Suppressor macrophage treated with lipopolysaccharide for 4 hours (primary cell): ENCODE measurements at places on chromosomes 11 and 22.

GRCh38 chr11:81494431-81494830 lies 1239.2 kb downstream of the FAM181B start:
- no peak for DNase-seq

DNA sequence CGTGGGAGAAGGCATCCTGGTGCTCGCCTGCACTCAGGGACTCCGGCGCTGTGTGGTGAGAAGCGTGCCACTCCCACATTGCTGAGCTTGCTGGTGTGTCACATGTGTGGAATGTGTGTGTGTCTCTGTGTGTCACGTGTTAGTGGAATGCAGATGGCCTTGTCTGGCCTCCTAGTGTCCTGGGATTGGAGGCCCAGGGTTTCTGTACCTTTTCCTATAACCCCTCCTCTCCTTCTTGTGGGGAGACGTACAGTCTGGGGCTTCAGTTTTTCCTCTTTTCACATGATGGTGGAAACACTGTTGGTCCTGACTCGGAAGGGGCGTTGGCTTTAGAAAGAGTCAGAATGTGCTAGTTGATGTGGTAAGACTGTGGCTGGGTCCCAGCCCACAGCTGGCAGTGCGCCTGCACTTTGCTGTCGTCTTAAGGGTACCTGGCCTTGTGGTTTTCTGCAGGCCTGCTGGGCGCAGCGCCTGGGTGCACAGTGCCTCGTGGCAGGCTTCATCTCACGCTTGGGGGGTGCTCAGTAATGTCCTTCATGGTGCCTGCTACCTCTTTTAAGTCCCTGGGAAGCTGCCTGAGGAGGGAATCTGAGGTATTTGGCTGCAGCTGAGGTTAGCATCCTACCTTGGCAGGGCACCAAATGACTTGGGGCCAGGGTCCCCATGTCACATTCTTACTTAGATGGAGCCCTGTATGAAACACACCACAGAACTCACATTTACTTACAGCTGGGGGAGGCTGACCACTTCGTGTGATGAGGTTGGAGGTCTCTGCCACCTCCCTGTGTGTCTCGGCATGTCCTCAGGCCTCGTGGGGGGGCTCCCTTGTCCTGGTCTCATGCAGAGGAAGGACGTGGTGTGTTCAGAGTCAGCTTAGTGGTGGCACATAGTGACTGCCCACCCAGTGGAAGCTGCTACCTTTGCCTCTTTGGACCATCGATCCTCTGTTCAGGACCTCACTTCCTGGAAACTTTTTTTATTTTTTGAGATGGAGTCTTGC lies 61.9 kb downstream of the MED15 start:
- DNase-seq: peak; percentile 21

GRCh38 chr11:16897470-16898061 lies 116.6 kb downstream of the PLEKHA7 start:
- peak; percentile 37 for DNase-seq

- peak; percentile 36 for DNase-seq
These were observed 392.2 kb downstream of the ETS1 start for GRCh38 chr11:128195057-128195751.

GRCh38 chr11:122404571-122404970 lies 251.0 kb upstream of the UBASH3B start:
- DNase-seq: no peak

DNA sequence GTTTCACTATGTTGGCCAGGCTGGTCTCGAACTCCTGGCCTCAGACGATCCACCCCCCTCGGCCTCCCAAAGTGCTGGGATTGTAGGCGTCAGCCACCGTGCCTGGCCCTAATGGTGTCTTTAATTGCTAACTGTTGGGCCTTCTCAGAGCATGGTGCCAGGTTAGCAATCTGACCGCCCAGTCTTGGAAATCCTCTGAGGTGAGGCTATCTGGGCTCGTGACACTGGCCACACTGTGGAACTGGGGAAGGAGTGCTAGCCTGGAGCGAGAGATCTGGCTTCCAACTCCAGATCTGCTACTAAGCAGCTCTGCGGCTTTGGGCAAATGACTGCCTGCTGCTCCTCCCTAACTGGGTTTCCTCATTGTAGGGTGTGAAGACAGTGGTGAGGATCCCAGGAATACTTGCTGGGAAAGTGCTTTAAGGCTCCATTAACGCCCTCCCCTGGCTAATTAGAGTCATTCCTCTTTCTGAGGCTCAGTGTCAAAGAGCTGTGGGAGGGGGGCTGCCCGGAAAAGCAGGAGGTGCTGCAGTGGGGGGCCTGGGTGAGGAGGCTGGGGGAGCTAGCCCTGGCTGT lies 35.4 kb downstream of the CHRDL2 start:
- DNase-seq: no peak

GRCh38 chr22:50630376-50630775 lies 2.4 kb upstream of the ARSA start:
- peak; percentile 14 for DNase-seq

- DNase-seq: no peak
These were observed 270.3 kb upstream of the RAG2 start for GRCh38 chr11:36868380-36868779.

DNA sequence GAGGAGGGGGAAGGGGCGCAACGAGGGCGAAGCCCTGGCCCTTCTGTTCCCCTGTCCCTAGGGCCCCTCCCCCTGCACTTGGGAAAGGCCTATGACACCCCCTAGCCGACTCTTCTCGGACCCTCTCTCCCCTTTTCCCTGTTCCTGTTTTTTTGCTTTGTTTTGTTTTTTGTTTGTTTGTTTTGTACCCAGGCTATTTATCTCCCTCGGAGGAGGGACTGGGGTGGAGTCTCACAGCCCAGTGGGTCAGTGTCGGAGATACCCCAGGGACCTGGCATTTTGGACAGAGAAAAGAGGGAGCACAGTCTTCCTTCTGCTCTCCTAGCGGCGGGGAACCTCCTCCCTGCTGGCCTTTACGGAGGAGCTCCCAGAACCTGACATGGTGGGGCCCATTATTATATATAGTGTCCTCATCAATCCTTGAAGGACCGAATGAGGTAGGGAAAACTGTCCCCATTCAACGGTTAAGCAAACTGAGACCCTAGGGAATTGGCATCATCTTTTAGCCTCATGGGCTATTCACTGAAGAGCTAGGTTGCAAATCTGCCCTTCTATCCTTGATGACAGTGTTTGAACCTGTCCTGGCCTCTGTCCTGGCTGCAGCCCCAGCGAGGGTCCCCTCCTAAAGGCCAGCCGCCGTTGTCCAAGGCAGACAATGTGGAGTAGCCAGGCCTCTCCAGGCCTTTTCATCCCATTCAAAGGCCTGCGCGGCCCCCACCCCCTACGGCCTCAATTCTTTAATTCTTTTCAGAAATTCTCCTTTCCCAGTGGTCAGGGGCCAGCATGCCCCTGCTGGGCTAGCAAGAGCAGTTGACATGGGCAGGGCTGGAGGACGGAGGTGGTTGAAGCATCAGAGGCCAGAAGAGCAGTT lies 911 bp downstream of the EMID1 start:
- DNase-seq: no peak

DNA sequence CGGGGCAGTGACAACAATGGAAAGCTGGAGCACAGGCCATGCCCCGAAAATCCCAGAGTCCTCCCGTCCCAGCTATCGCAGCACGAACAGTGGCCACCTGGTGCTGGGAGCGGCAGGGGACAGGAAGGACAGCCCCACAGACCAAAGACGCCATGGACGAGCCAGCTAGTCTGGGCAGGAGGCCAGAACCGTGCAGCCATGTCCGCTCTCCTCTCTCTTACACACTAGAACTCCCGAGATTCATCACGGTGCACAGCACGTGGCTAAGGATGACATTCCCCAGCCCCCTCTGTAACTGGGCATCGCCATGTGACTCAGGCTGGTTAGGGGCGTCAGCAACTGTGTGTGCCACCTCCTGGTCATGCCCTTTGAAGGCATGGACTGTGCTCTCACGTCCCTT lies 4.6 kb downstream of the CDPF1 start:
- DNase-seq: no peak

GRCh38 chr22:27420817-27421361 lies 380.7 kb downstream of the MN1 start:
- no peak for DNase-seq

GRCh38 chr11:45369313-45369712 lies 83.2 kb upstream of the SYT13 start:
- no peak for DNase-seq

DNA sequence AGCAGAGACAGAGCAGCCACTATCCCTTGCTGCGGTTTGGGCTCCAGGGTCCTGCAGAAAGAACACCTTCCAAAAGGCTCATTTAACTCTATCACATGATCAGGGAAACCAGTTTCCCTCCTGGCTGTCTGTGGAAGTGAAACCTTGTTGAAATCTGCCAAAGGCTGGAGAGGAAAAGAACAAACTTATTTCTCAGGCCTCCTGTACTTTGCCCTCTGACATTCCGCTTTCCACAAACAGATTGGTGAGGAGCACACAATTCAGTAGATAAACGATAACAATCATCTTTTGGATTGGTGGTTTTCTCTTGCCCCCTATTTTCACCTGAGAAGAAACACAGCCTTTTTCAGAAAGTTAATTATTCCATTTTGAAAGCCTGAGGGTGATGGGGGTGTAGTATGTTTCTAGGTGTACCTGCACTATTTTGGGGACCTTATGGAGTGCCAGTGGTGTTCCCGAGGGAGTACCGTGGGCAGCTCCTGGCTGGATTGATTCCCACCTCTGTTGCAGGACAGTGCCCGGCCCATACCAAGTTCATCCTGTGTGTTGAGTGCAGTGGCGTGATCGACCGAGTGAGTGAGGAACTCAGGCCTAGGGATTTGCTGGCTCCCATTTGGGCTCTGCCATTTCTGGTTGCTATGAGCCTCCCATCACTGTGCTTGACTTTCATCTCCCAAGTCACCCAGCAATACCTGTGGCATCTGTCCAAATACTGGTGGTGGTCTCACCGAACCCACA lies 102.0 kb downstream of the TBC1D22A start:
- no peak for DNase-seq

- peak; percentile 59 for DNase-seq
These were observed 463 bp downstream of the RAD9A start for GRCh38 chr11:67392183-67392715.

DNA sequence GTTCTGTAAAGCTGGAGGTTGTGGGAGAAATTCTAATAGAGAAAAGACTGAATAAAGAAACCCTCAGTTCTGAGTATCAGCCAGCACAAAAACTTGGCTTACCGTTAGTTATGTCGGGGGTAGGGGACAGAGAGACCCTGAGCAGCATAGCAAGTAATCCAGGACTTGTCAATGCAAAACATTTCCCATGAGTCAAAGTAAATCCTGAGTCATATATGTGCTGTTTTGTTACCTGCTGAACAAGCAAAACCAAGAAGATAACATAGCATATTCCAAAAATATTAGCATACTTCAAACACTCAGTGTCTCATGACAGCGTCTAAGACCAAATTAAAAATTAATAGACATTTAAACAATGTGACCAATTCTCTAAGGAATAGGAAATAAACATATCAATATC lies 75.1 kb upstream of the LUZP2 start:
- no peak for DNase-seq

DNA sequence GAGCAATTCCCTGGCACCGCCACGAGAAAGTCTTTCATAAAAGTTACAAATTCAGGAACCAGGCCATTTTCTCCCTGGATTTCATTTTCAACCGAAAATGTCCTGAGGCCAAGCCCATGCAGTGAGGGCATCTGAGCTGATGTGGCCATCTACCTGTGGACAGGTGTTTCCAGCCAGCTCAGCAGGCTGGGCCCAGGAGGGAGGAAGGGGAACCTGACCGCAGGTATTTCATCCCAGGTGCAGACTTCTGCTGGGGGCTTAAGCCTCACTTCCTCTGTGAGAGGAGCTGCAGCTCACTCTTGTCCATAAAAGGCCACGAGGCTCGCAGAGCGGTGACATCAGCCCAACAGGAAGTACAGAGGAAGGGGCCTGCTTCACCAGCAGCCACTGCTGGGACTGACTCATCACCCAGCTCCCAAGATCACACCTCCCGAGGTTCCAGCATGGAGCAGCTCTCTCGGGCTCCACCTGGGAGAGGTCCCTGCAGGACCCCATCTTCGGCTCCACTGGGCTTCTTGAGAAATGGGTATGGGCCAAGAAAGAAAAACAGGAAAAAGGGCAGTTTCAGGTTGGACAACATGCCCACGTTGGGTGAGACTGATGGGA lies 56.4 kb downstream of the MYH9 start:
- peak; percentile 90 for DNase-seq

GRCh38 chr11:57395905-57396623 lies 5.6 kb upstream of the PRG2 start:
- no peak for DNase-seq

GRCh38 chr11:77191429-77191822 lies 63.4 kb downstream of the MYO7A start:
- no peak for DNase-seq

DNA sequence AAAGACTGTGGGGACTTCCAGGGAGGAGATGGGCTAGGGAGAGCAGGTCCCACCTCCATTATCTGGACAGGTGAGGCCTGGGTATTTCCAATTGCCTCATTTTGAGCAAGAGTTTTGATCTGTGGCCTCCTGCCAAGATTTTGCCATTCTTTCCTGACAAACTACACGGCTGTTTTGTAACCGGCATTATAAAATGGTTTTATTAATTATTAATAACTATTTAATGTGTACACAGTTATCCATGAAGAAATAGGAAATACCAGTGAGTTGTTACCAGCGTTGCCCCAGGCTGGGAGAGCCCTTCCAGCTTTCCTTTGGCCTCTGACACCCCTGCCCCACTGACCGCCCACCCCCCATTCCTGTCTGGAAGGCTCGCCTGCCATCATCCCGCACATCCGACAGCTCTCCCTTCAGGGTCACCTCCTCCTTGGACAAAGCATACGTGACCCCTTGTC lies 14.9 kb upstream of the SEC14L3 start:
- DNase-seq: no peak

- DNase-seq: no peak
These were observed 754 bp downstream of the NUP50 start for GRCh38 chr22:45164270-45165088.

DNA sequence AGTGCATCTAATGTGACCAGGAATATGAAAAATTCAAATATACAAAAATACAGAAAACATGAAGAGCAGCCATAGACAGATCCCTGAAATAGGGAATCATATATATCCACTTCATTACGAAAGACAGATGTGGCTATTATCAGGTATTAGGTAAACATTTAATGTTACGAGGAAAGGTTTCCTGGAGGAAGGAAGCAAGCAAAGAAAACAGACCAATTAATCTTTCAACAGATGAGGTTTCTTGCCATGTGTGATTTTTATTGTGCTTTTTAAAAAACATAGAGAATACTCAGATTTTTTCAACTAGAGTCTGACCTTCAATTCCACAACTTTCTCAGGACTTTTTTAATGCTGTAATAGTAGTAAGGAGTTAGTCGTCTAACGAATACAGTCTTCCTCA lies 24.3 kb upstream of the GAB2 start:
- no peak for DNase-seq
